ENCODE measurements at places on chromosomes 3 and 15.
A peak's percentile ranks its signal among the peaks of the same experiment; 100 is the strongest.

GRCh38 chr3:28000608-28001007, 240.8 kb upstream of the CMC1 start:
- no peak for DNase-seq

- no peak for DNase-seq
Measured at GRCh38 chr3:83567935-83568334, 1390.9 kb upstream of the CADM2 start.

DNA sequence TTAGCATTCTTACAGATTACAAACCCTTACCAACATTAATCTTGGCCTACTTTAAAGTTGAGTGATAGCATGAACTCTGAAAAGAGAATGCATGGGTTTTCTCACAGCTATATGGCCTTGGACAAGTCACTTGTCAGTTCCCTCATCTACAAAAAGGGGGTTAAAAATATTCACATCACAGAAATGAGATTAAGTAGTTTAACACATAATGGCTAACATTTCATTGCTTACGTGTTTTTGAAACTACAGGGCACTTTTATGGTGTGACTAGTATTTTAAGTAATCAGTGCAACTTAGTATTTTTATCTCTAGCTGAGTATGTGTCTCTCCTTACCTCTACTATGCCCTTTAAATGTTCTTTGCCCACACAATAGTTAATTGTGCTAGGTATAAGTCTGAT, 13.8 kb downstream of the TRIM59 start:
- no peak for DNase-seq

GRCh38 chr15:97686324-97686723, 274.2 kb upstream of the ARRDC4 start:
- DNase-seq: no peak

- DNase-seq: no peak
Measured at GRCh38 chr15:79115986-79116665, 25.5 kb upstream of the RASGRF1 start.

GRCh38 chr15:84795186-84795585, 22.0 kb upstream of the ALPK3 start:
- DNase-seq: no peak

DNA sequence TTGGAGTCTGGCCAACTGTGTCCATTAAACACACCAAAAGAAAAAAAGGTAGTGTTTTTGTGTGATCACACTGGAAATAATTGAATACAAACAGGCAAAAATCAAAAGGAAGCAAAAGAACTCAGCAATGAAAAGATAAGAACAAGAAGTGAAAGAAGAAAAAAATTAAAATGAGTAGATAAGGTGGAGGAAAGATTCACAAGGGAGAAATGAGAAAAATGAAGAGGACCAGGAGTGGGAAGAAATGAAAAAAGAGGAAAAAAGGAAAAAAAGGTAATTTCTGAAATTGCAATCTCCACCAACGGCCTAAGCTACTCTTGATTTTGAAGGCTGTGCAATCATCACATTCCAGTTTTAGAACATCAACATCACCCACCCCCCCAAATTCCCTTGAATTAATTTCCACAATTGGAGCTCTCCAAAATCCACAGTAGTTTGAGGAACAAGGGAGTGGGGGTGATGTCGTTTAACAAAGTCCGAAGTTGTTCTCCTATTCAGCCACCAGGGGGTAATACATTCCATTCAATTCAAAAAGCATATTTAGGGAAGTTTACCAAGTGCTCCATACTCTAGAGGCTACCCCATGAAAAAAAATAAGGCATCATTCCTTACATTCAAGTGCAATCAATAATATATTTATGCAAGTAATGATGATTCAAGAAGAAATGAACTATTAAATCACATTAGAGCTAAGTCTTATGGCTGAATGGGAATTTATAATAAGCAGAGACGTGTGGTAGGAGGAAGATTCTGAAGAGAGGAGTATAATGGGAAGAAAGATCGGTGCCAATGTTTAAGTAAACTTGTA, 37.4 kb downstream of the ZNF860 start:
- peak; percentile 38 for DNase-seq

DNA sequence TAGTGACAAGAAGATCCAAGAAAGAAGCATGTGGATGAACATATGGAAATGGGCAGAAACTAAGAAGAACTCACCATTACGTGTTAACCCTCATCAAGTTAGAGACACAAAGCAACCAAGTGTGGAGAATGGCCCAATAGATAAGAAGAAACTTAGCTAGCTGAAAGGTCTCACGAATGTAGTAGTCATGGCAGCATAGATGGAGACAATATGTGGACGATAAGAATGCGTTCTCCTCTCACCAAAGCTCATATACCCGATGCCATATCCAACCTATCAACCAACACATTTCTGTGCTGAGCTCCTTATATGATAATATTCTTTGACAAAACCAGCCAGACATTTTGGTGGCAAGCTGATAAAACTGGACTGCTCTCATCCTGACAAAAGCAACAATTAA, 15.1 kb upstream of the CLDN1 start:
- no peak for DNase-seq

DNA sequence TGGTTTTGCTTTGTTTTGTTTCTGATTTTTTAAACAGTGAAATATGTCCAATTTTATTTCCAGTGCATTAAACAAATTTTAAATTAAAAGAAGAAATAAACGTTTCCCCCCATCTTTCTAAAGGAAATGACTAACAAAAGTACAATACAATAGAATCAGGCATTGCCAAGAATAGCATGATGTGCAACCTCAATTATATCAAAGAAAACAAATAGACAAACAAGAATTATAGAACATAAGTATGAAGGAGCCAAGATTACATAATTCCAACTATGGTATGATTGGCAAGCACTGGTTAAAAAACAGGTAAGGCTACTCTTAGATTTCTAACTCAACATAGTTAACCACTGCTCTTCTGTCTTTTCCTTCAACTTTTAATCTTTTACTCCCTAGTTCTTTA, 26.4 kb downstream of the TIGIT start:
- DNase-seq: no peak

DNA sequence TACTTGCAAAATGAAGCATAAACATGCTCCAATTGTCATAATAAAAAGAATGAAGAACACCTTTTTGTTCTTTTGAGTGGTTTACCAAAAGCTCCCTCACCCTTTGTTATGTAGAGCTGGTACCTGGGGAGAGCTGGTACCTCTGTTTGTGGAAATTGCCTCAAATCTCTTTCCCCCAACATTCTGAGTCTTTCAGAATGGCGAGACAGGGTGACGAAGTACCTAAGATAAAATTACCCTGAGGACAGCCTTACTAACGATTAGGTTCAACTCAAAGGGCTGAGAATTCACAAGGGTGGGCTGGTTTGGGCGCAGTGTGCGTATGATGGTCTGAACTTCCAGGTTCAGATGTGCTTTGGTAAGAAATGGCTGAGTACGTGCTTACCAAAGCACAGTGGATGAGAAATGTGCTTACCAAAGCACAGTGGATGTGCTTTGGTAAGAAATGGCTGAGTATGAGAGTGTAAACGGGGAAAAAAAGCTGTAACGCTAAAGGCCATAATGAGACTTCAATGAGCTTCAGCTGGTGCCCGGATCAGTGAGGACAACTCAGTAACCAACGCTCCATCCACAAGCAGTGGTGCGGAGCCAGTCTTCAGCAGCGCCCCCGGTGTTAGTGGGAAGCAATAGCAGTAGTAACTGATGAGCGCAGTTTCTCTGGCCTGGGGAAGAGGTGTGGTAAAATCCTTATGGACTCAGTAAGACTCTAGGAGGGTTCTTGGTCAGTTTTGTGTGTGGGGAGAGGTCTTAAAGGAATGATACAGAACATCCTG, 72.3 kb upstream of the LRIG1 start:
- DNase-seq: no peak

GRCh38 chr15:93362821-93363220, 273.8 kb upstream of the RGMA start:
- DNase-seq: no peak

DNA sequence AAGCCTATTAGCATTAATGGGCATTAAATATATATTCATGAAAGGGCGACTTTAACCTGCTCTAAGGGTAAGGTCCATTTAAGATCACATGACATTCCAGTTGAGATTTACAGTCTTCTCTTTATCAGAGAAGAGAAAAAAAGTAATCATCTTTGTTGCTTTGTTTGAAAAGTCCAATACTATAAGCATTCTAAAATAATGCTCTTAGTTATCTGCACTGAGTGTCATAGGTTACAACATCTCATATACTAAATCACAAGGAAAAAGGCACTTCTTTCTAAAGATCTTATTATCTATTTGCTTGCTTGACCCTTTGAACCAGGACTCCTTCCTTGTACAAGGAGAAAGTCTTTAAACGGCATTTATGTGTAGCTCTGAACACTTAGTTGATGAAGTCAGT, 1.4 kb downstream of the TMEM207 start:
- no peak for DNase-seq

- peak; percentile 36 for DNase-seq
Measured at GRCh38 chr3:184748219-184749135, 36.6 kb upstream of the MAGEF1 start.

DNA sequence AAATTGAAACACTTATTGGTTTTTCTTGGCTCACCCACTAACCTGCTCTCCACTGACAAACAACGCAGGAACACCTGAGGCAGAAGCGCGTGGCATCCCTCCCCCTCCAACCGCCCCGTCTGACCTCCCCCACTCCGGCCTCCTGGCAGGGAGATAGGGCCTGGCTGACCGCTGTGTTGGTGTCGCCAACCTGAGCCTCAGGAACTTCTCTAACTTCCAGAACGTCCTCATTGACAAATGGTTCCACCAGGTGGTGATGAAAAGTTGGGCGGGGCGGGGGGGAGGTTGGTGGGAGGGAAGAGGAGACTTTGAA, 22.8 kb downstream of the IL17RD start:
- DNase-seq: no peak

GRCh38 chr15:62904041-62904910, 138.3 kb upstream of the TPM1 start:
- DNase-seq: no peak

GRCh38 chr3:40230382-40230781, 79.1 kb upstream of the EIF1B start:
- no peak for DNase-seq

DNA sequence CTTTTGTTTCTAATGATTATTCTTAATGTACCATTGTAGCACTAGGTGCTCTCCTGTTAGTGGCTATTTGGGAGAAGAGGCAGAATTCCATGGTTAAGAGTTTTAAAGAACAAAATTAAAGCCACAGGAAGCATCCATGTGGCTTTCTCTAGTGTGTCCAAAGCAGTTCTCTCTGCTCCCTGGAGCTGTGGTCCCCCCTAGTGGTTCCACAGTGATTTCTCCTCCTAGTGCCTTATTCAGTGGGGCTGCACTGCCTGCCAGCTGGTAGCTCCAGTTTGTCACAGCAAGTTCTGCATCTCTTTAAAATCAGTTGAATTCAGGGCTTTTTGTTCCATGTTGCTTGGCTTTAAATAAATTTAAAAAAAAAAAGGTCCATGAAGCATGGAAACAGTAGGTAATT, 39.6 kb upstream of the FAM98B start:
- DNase-seq: peak; percentile 74

DNA sequence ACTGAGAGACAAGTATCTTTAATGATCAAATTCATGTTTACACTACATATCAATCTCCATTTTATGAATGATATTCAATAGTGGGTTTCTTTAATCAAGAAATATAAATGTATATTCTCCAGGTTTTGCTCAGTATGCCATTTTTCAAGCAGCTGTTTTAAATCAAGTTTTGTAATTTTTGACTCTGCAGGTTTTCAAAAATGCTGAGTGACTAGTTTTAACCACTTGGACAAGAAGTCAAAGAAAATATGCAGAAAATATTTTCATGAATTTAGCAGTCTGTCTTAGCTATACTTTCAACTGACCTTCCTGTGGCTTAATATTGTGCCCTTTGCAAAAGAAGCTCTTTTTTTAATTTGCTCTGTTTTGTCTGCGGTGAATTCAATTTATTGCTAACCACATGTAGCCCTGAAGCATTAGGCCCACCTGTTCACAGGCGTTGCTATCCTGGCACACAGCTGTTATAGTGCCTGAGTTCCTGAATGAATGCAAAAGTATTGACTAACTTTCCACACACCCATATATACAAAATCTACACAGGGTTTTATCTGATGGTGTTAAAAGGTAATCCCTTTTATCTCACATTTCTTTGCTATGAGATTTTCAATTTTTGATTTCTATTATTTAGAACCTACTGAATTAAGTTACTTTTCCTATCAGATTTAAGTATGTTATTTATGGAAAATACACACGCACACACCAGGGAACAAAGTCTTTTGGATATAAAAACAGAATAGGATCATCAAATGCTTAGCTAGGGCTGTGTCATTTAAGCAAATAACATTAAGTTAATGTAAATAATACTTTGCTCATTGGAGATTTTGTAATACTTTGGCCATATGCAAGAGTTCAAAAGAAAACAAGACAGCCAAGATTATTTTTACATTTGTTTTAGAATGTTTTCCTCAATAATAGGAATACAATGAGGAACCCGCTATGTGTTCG, 1166.1 kb upstream of the GBE1 start:
- DNase-seq: no peak

GRCh38 chr3:183782576-183783276, 42.7 kb downstream of the MAP6D1 start:
- DNase-seq: no peak

- no peak for DNase-seq
Measured at GRCh38 chr3:66270288-66270687, 49.5 kb downstream of the SLC25A26 start.

- DNase-seq: no peak
Measured at GRCh38 chr3:45895686-45896468, 9.5 kb downstream of the CCR9 start.

DNA sequence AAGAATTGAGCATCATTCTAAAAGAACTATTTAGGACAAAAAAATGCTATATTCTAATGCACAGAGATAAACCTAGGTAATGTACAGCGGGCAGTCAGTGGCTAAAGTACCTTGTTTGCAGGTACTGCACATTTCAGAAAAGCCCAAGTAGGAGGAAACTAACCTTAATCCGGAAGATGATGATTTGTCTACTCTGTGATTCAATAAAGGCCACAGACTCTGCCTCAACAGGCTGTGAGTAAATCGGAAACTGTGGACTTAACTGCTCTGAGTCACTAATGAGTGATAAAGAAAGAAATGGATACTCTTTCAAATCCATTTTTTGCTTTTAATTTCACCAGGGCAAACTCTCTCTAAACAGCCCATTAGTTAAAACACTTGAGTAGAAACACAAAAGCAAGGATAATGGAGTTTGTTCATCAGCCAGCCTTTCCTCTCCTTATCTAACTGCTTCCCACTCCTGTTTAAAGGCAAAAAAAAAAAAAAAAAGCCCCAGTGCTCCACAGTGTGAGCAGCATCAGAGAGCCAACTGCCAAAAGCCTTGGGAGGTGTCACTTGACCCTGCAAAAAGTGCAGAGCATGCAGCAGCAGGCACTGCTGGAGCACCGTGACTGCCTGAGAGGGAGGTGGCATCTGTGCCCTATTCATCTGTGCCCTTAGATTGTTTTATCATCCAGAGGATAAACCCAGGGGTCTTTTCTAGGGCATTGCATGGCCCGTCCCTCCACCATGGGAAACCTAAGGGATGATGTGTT, 187.7 kb downstream of the SATB1 start:
- DNase-seq: peak; percentile 72

DNA sequence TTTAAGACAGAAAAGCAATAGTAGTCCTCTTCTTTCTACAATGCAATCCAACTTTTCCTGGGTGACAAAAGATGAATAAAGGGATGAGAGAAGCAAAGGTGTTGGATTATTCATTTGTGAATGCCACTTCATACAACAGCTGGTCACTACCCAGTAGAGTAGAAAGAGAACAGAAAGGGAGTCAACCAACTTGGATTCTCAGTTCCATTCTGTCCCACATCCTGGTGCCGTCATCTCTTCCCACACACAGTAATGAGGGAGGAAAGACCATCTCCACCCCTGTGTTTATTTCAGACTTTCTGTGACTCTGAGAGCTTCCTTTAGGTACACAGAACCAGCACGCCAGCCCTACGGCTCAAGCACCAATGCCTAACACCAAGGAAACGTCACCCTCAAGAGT, 71.0 kb downstream of the FOXP1 start:
- DNase-seq: no peak

- DNase-seq: no peak
Measured at GRCh38 chr3:123337948-123338619, 110.8 kb downstream of the ADCY5 start.

All from stromal cell of bone marrow (primary cell).